AG09319 (cell line): ENCODE measurements at places on chromosomes 5 and 9.
A peak's percentile ranks its signal among the peaks of the same experiment; 100 is the strongest.

DNA sequence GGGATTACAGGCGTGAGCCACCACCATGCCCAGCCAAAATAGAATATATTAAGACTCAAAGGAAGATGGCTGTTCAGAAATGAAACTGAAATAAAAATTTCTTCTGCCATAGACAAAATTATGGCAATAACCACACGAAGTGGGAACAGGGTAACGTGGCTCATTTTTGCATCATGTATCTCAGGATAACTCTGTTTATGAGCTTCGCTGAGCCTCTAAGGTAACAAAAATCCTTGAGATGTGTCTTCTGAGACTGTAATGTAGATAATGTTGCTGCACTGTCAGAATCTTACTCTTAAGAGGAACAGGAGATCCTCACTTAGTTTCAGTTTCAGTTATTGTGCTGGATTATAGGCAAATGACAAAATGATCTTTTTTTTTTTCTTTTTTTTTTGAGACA, 153.8 kb downstream of the GOLPH3 start:
- DNase-seq = no peak

- DNase-seq = peak; percentile 42
Observed at GRCh38 chr9:81737871-81738507, 48.6 kb upstream of the TLE1 start.

- no peak for DNase-seq
Observed at GRCh38 chr9:131728546-131728910, 11.3 kb downstream of the RAPGEF1 start.

- DNase-seq = no peak
Observed at GRCh38 chr9:132481053-132481849, 71.2 kb downstream of the CFAP77 start.

GRCh38 chr5:64671678-64672077, 18.6 kb upstream of the SHISAL2B start:
- DNase-seq = no peak

GRCh38 chr5:145497052-145497451, 338.1 kb downstream of the PRELID2 start:
- no peak for DNase-seq

GRCh38 chr9:16368237-16369087, 502.0 kb downstream of the BNC2 start:
- DNase-seq = no peak

GRCh38 chr5:40277161-40277906, 402.4 kb upstream of the PTGER4 start:
- no peak for DNase-seq

DNA sequence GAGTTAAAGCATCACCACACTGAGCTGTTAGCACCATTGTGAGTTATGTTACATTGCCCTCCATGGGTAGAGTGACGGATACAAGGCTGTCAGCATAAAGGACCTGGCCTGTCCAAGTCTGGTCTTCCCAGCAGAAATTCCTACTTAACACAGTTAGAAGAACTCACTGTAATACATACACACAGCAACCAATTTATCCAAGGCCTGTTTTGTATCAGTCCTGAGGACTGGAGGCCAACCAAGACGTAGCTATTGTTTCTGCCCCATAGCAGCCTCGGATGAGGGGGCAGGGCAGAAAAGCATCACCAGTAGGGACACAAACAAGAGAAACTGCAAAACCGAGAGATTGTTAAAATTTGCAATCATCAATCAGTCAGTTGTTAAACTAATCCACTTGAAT, 66.0 kb upstream of the CKMT2 start:
- no peak for DNase-seq

- DNase-seq = no peak
Observed at GRCh38 chr5:128701301-128701700, 163.3 kb upstream of the FBN2 start.

DNA sequence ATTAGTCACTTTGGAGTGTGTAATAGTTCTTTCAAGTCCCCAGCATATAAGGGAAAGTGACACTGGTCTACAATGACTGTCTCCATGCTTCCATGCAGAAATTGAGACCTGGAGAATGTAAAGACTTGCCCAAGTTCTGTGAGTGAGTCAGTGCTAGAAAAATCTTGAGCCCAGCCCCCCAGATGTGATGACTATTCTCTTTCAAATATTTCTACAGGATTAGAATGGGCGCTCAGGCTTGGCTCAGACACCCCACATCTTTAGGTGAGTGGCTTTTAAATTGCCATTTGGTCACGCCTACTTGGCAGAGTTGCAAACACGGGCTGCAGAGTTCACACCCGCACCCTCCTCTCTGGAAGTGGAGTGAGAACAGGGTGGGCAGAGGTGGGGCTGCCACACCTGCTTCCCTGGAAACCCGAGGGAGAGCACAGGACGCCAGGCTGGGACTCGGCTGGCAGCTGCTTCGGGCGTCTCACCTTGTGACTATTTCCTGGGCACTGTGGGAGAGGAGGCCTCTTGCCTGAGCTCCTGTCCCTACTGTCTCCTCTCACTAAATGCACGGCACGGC, 37.6 kb downstream of the ROPN1L start:
- peak; percentile 24 for DNase-seq

- no peak for DNase-seq
Observed at GRCh38 chr9:108836319-108836718, 19.5 kb downstream of the ACTL7B start.

DNA sequence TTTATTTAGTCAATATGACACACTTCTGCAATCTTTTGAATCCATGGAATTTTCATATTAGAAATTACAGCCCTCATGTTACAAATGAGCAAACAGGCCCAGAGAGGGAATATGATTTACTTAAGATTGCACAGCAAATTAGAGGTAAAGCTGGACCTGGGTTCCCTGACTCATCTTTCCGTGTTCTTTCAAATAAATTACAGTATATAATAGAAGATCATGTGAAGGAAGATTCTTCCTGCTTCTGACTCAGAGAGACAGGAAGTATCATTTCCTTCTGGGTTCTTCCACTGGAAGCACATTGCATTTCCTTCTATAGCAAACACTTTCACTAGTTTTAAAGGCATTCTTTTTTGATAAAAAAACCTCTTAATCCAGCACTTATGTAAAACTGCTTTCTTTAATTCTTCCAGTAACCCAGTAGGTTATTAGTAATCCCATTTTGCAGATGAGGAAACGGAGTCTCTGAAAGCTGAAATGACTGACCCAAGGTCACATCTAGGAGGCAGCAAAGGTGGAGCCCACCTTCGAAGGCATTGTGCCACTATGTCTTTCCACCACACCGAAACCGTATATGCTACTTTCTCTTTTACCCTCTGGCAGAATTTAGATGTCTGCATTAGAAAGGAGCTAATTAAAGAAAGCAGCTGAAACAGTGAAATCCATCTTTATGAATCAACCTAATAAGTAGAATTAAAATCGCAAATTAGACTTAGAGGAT, 566.7 kb upstream of the KLF4 start:
- no peak for DNase-seq

DNA sequence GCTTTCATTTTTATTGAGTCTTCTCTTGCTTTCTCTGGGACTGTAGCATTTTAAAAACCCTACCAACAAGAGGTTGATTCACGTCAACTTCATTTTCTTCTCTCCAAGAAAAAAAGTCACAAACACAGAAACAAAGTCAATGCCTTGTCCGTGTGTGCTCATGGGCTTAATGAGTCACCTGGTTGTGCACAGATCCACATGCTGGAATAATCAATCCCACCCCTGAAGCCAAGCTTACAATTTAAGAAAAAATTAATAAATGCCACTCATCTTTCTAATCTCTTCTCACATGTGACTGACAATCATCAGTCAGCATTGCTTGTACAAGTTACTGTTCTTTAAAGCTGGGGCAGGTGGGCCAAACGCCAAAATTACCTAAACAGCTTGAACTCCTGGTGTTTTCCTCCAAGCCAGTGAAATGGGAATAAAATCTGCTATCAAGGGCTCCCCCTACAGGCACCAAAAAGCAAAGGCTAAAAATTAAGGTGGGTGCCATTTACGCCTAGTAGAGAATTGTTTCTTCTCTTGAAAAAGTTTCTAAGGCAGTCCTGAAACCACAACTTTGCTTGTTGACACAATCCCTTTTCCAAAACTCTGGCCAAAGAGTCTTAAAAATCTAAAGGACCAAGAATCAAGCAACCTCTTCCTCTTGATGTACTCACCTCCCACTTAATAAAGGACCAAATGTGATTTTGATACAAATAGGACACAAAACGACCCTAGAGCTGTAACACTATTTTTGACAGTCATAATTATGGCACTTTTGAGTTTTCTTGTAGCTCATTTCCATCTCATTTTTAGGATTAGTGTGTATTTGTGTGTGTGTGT, 21.3 kb downstream of the TRMO start:
- no peak for DNase-seq

DNA sequence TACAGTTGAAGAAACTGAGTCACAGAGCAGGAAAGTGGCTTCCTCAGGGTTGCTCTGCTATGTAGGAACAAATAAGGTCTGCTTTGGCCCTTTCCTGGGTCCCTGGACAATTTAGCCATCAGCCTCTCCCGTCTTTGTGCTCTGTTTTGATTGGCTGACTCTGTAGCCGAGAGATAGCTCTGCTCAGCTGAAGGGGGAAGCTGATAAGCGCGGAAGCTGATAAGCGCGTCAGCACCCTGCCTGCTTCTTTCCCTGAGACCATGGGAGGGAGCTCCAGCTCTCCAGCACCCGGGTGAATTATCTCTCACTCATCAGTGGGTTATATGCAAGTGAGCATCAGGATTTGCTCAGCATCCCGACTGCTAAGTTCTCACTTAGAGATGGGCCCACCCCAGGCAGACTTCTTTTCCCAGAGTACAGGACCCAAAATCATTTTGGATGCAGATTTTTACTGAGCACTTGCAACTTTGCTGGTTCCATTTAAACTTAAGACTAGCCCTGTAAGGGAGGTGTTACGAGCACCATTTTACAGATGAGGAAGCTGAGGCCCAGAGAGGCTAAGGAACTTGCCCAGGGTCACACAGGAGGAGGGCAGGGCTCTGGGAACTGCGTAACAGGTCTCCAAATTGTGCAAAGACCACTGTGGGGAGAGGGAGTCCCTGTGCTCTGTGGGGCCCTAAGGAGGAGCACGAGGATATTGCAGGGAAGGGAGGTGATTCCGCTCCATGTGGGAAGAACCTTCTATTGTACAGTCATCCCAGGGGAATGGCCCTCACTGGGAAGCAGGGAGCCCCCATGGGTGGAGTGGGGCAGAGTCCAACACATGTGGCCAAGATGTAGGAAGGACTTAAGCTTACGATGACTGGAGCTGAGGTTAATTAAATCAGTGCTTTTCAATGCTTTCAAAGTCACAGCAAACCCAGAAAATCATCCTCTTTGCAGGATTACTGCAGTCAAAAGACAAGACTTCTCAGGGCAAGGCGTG, 83.7 kb upstream of the ORM1 start:
- DNase-seq = no peak

- no peak for DNase-seq
Observed at GRCh38 chr5:157086751-157087359, 22.0 kb downstream of the HAVCR2 start.

DNA sequence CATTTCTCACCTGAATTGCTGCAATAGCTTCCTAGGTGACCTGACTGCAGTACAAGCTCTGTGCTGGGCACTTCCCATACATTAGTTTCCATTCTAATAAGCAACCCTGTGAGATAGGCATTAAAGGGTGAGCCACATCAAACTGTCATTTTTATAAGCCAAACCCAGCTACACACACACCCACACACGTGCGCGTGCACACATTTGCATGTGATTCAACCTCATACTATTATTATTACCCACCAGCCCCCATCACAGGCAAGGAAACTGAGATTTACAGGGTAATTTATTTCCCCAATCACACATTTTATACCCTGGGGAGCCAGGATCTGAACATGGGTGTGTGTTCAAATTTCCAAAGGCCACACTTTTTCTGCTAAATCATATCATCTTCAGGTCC, 93.6 kb downstream of the TTLL11 start:
- no peak for DNase-seq

DNA sequence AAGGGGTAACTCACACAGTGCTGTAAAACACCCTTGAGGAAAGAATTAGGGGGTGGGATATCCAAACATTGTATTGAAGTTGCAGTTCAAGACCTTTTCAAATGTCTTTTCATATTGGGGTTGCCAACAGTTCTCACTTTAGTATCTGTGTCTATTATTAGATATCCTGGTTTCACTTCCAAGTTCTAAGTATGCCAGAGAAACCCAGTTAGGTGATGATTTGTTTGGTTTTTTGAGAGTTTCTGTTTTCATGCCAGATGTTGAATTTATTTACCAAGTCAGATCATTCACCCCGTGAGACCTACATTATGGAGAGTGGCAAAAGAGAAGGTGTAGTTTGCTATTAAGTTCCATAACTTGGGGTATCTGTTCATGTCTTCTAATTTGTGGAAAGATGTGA, 64.5 kb downstream of the C9orf152 start:
- DNase-seq = no peak

DNA sequence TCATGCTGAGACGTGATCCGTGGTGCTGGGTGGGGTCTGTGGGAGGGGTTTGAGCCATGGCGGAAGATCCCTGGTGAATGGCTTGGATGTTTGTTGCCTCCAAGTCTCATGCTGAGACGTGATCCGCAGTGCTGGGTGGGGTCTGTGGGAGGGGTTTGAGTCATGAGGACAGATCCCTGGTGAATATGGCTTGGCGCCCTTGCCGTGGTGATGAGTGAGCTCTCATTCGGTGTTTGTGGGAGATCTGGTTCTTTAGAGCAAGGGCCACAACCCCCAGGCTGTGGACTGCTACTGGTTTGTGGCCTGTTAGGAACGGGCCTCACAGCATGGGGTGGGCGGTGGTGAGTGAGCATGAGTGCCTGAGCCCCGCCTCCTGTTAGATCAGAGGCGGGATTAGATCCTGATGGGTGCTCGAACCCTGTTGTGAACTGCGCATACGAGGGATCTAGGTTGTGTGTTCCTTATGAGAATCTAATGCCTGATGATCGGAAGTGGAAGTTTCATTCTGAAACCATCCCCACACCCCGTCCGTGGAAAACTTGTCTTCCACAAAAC, 31.2 kb downstream of the NKD2 start:
- no peak for DNase-seq

GRCh38 chr5:107670087-107670931, 428 bp downstream of the EFNA5 start:
- DNase-seq = no peak

- no peak for DNase-seq
Observed at GRCh38 chr9:136361047-136361753, 2.3 kb downstream of the DNLZ start.

DNA sequence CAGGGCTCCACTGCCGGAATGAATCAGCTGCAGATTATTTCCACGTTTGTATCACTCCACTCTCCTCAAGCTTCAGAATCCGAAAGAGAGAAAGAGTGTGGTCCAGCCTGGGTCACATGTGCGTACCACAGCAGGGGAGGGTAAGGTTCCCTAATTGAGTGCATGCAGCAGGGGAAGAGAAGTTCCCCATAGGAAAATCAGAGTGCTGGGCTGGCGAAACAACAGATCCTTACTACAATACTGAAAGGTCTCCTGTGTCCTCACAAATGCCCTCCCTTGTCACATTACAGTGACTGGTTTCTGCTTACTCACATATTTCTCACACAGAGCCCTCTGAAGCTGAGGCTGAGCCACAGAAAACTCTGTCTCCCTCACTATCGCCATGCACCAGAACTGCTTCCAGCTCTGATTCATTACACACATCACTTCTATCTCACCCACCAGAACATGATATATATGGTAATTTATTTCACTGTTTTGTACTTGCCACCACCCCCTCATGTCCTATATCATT, 532.2 kb upstream of the TUSC1 start:
- DNase-seq = no peak
